ENCODE measurements at places on chromosomes 7 and 10. TPM values are rescaled to one million over a fixed set of nuclear protein-coding genes. Genes with fewer than 3 reads are reported as not detected.

The CUBN gene
- 0.38 TPM for total RNA-seq

DNA sequence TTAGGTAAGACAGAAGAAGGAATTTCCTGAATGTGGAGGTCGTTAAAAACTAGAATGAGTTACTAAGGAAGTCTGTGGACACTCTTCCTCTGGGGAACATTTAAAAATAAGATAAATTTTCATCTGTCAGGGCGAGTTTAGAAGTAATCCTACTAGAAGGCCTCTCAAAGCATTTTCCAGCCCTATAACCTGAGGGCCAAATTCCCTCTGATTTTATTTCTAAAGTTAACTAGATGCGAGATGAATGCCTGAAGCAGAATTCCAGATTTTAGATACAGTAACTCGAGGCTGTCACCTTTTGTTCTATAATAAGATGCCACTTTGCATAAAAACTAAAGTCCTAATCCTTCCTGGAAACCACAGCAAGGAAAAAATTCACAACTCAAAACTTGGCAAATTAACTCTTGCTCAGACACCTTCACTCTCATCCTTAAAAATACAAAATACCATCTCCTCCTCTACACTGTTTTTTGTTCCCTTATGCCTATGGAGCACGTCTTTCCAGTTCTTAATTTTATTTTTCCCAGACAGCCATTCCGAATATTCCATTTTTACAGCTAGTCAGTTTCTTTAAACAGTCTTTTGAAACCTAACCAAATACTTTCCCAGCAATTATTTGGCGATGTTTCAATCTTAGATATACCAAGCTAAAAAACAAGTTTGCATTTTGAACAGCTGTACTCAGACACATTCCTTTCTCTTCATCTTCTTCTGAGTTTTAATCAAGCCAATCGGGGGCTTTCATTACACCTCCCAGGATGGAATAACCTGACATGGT is 420.7 kb upstream of the NFE2L3 start:
- DNase-seq: no peak

GRCh38 chr7:105014693-105015389 is 836 bp downstream of the KMT2E start:
- DNase-seq: peak; percentile 69

GRCh38 chr10:19628767-19629560 is 187.3 kb upstream of the PLXDC2 start:
- no peak for DNase-seq

The CYP2C19 gene
- total RNA-seq: not detected

The ASB10 gene
- total RNA-seq: not detected

The GDF2 gene
- not detected for total RNA-seq

DNA sequence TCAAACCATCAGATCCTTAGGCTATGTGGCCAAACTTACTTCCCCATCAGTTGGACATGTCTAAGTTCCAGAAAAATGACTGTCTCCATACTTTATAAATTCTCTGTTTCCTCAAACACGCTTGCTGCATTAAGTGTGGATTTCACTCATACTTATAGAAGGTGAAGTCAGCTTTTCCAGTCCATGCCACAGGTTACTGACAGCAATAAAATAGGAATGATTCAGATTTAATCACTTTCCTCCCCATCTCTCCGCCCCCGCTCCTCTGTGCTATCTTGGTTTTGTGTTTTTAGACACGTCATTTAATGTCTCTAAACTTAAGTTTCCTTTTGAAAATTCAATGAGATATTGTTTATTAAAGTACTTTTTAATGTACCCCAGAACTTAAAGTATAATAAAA is 1098.0 kb upstream of the C7orf33 start:
- no peak for DNase-seq

- DNase-seq: no peak
These were observed 214.8 kb downstream of the DGKB start for GRCh38 chr7:14687777-14688176.

- DNase-seq: no peak
These were observed 399.5 kb downstream of the RPS24 start for GRCh38 chr10:78433076-78433595.

The AGAP3 gene
- total RNA-seq: 20.6 TPM

GRCh38 chr7:141073173-141073640 is 657 bp upstream of the TMEM178B start:
- DNase-seq: peak; percentile 26

GRCh38 chr7:100966542-100967291 is 2.6 kb upstream of the MUC12 start:
- DNase-seq: no peak

The CREB5 gene
- total RNA-seq: 1.5 TPM

The C7orf33 gene
- total RNA-seq: not detected

The PRKCQ gene
- total RNA-seq: 46.3 TPM

GRCh38 chr7:150360363-150361058 is 8.1 kb upstream of the REPIN1 start:
- DNase-seq: no peak

The RPEL1 gene
- not detected for total RNA-seq

The DYDC2 gene
- total RNA-seq: not detected

DNA sequence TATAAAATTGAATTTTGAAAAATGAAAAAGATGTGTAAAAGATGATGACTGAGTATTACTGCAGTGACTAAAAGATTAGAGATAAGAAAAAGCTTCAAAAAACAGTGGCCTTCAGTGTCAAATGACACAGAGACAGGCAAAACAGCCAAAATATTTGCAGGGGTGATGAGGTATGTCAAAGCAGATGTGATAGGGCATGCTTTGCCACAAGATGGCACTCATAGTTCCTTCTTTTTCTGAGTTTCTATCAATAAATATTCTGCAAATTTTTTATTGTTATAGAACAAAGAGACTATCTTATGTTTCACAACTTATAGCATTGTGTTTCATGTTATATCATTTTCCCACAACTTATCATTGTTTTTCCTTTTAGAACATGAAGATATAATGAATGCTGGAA is 344.1 kb upstream of the HPS1 start:
- no peak for DNase-seq

DNA sequence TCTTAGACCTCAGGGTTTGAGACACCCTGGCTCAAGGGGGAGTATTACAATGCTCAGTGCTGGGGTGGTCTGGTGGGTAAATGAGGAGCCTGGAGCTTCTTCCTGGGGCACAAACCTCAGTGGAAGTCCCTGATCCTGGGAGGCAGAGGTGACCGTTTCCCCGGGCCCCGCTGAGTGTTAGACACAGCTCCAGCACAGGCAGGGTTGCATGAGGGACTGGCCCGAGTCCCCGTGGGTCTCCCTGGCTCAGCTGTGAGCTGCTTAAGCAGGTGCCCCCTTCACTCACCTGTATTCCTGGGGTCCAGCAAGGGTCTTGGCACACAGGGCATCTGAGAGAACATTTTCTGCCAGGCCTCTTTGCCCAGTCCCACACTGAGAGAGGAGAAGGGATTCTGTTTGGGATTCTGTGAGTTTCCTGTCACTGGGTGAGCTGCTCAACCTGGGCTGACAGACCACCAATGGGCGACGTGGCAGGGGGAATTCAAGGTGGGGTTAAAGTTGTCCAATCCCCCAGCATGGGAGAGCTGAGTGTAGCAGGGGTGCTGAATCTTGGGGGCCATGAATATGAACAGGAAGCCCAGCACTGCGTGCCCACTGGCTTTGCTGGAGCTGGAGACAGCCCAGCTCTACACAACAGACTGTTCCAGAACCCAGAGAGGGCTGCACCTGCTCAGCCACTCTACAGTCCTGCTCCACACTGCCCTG is 29.9 kb downstream of the DDIT4 start:
- DNase-seq: no peak

The ACSL5 gene
- 34.1 TPM for total RNA-seq

The EEF1AKMT2 gene
- 25.7 TPM for total RNA-seq

The ZWINT gene
- 69.5 TPM for total RNA-seq

The TEX47 gene
- total RNA-seq: not detected

DNA sequence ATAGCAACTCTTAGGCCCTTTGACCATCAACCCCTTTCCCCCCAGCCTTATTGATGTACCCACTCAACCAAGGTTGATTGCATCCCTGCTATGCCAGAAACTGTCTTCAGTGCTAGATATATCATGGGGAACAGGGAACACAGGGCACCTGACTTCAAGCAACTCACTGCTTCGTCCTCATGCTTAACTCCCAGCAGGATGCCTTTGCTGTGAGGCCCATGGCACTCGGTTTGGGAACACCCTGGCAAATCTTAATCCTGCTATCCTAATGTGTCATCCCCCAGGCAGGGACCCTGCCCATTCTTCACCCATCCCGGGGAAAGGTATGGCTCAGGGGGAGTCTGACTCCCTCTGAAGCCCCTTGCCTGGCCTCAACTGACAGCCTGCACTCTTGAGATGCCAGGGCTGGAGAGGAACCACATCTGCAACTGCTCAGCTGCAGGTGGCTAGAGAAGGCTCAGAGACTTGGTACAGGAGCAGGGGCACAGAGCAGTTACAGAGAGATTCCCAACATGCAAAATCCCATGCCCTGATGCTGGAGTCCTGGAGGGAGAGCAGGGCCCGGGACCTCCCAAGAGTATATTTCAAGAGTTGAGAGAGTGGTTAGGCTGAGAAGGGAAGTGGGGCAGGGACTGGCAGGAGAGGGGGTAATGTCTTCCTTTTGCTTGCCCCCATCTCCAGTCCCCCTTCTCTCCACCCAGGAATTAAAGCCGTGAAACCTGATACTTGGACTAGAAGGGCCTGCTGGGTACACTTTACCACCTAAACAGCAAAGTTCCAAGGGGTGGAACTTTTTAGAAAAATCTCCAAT is 2.4 kb upstream of the UNC5B start:
- no peak for DNase-seq

The GARIN1A gene
- total RNA-seq: 0.25 TPM

Data from activated CD8-positive, alpha-beta T cell treated with anti-CD3 and anti-CD28 coated beads for 36 hours (primary cell).